ENCODE measurements at places on chromosomes 11 and 22.
A peak's percentile ranks its signal among the peaks of the same experiment; 100 is the strongest.

GRCh38 chr11:69229511-69229910 is 64.4 kb upstream of the MYEOV start:
- DNase-seq, result no peak

DNA sequence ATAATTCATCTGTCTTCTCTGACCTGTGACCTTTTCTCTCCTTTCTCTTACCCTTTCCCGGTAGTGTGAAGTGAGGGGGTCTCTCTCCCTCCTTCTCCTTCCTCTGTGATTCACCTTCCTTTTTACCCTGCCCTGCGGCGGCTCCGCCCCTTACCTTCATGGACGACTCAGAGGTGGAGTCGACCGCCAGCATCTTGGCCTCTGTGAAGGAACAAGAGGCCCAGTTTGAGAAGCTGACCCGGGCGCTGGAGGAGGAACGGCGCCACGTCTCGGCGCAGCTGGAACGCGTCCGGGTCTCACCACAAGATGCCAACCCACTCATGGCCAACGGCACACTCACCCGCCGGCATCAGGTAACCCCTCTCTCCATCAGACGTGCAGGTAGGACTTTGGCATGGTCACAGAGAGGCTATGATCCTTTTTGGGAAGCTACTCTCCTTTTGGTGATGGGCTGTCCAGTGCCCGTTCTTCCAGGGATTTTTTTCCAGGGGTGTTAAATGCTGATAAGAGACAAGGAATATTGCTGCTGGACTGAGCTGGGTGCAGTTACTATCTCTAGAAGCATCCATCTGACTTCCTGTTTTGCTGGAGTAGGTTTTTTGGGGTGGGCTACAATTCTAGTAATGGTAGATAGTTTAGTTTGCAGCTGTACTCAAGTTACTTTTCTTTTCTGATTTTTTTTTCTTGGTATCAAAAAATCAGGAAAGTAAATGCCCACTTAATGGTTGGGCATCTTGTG is 29.9 kb downstream of the CTNND1 start:
- no peak for DNase-seq

- DNase-seq, result no peak
Measured at GRCh38 chr11:6778518-6778917, 4.3 kb upstream of the OR2AG1 start.

GRCh38 chr22:49015993-49016908 is 811.4 kb downstream of the BRD1 start:
- no peak for DNase-seq

- DNase-seq, result no peak
Measured at GRCh38 chr11:129817534-129818051, 1.9 kb downstream of the TMEM45B start.

DNA sequence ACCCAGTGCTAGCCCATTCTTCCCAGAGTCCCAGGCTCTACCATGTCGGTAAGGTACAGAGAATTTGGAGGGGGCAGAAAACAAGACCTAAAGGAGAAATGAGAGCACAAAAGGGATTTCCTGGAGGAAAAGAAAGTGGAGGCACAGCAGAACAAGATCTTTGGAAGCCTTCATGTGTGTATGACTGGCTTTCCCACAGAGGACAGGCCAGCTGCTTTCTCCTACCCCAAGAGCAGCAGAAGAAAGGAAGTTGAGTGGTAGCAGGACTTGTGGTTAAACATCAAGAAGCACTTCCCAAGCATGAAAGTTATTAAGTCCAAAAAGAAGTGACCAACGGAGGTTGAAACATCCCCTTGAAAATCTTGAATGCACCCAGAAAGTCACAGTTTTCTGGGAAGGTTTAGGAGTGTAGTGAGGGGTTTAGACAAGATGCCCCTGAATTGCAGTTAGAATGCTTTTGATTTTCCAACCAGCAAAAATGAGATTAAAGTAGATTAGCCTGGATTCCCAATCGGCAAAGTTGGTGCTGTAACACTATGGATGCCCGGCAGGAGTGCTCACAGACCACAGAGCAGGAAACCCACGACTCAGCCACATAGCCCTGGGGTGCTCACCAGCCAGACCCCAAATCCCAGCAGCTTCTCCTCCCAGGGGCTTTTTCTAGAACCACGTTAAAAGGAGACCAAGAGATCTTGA is 608 bp downstream of the TMPRSS13 start:
- DNase-seq, result no peak

DNA sequence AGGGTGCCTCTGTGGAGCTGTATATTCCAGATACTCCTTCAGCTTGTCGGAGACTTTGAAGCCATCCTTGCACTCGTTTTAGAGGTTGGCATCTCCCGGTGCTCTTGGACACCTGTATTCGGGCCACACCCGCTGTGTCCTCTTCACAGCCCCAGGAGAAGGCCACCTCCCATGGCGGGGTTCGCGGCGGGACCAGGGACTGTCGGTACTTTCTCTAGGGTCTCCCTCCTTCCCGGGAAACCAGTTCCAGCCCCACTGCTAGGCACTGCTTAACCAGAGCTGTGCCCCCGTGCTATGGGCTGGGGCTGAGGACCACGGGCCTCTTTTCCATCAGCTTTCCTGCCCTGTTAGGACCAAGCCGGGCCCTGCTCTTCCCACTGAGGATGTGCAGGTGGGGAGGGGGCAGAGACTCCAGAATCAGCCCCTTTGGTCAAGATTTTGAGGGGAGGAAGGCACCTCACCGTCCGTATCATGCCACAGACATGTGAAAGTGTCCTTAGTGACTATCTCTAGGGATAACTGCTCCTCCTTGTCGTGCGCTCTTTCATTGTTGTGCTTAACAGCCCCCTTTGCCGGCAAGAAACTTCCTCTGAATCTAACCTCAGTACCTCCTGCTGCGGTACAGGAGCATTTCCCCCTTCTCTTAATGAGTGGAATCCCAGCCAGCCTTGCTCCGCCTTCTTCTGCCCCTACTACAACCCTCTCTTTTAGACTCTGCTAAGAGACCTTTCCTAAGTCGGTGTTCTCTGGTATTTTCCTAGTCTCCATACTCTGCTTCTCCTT is 1.2 kb upstream of the B3GAT1 start:
- no peak for DNase-seq

DNA sequence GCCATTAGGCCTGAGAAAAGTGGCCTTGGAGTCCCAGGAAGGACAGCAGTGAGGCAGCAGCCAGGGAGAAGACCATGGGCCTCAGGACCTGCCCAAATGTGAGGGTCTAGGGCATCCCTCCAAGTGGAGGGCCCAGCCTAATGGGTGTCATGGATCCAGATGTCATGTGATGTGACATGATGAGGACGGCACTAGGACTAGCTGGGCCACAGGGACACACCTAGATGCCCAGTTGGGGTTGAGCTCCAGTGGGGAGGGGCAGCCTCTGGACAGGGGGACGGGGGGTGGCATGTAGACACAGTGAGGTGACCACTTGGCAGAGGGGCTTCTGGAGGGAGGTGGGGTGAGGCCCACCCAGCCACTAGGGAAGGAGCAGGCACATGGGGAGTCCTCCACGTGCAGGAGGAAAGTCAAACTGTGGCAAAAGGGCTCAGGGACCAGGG is 5.4 kb downstream of the SCARF2 start:
- DNase-seq, result no peak

GRCh38 chr22:48192920-48193319 is 1430.5 kb downstream of the TBC1D22A start:
- DNase-seq, result no peak

DNA sequence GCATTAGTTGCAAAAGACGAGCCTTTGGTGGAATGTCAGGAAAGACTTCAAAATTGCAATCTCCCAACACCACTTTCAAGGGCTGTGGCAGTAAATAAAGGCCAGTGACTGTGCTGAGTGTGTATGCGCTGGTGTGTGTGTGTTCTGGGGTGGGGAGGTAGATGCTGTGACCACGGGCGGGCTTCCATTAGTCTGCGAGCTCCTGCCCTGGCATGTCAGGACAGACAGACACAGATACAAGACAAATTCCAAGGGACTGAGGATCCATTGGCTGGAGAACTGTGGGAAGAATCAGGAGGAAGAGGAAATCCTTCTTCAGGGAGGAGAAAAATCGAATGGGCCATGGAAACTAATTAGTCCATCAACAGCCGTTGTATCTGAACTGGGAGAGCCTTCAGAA is 83.6 kb downstream of the FEZ1 start:
- no peak for DNase-seq

DNA sequence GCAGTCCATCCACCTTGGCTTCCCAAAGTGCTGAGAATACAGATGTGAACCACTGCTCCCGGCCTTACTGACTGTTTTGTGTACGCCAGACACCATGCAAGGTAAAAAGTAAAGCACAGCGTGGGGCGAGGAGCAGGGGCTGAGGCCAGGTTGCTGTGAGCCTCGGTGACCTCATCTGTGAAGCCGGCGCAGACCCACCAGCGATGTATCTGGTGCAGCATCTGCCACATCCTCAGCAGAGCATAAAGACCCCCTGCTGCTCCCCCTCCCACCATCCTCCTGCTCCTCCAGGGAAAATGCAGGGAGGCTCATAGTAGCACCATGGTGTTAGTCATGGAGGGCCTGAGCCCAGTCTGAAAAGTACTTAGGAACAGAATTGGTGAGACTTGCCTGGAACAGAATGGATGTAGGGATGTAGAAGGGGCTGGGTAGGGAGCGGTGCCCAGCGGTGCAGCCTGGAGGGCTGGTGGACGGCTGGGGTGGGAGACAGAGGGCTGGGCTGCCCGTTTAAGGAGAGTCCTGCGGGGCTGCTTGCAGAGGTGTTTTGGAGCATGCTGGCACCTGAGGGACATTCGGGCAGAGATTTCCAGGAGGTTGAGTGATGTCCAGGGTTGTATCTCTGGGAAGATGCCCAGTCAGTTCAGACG is 462.4 kb downstream of the BRD1 start:
- DNase-seq, result no peak

DNA sequence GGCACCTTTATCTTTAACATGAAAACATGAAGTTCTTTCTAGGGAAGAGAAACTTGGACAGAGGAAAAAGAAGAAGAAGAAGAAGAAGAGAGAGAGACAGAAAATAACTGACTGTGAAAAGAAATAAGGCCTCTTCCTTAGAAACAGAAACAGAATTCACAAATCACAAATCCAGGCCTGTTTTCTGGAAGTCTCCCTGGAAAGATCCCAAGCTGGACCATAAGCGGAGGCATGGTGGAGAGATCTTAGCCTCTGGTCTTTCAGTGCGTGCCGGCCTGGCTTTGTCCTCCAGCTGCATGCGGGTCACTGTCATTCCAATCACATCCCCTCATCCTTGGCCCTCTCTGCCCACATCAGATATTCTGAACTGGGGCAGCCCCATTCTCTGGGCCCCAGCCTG is 6.9 kb downstream of the FXYD6 start:
- no peak for DNase-seq

DNA sequence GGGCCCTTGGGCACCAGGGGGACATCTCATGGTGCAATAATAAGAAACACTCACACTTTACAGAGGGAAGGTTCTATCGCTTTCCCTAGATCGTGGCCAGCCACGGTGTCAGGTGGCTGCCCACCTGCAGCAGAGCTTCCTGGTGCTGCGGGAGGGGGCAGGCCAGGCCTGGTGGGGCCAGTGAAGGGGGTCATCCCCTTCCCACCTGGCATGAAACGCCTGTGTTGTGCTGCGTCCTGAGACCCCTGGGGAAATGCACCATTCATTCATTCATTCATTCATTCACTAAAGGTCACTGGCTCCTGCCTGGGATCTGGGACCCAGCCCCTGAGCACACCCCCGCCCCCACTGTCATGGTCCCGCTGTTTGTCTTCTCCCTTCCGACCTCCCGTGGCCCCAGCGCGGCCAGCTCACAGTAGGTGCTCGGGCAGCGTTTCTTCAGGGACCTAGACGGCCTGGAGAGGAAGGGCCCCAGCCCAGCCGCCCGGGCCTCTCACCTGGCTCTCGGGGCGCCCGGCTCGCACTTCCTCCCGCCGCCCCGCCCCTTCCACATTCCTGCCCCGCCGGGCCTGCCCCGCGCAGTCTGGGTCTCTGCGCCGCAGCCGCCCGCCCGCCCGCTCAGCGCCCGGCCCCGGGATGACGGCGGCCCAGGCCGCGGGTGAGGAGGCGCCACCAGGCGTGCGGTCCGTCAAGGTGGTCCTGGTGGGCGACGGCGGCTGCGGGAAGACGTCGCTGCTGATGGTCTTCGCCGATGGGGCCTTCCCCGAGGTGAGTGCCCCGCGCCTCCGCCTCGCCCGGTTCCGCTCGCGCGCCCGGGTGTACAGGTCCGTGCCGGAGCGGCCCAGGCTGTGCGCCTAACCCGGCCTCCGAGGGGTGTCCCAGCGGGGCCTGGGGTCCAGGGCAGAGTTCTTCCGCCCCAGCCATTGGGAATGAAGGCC is at the start of gene RHOD:
Gene RHOD (plus strand): TSS at position 581 of the 938 bp plus-strand sequence. CDS start 56 bp downstream, at position 637.
- DNase-seq, result peak; percentile 49

DNA sequence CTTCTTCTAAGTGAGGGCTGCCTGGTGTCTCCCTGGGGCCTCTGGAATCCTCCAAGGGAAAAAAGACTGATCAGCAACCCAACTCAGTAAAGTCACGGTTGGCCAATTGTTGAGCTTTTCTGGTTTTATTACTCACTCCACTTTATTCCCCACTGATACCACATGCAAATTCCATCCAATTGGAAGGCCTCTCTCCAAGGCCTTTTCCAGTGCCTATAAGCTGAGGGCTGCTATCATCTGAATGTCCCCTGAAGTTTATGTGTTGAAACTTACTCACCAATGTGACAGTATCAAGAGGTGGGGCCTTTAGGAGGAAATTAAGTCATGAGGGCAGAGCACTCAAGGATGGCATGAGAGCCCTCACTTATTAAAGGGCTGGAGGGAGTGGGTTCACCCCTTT is 463.3 kb downstream of the BUD13 start:
- no peak for DNase-seq

GRCh38 chr11:1138097-1138496 is 19.7 kb upstream of the MUC5AC start:
- no peak for DNase-seq

GRCh38 chr11:126578021-126578420 is 222.5 kb downstream of the ST3GAL4 start:
- DNase-seq, result no peak

DNA sequence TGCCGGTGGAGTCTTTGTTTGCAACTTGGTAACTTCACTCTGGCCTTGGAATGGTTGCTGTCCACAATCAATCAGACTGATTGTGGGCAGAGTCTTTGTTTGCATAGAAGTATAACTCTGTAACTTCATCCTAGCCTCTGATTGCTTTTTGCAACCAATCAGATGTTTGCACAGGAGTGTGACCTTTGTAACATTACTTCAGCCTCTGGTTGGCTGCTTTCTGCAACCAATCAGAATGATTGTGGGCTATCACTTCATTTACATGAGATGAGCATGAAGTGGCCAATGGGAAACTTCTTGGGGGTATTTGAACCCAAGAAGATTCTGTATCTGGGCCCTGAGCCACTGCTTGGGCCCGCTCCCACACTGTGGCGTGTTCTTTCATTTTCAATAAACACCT is 79.6 kb upstream of the CLDN5 start:
- no peak for DNase-seq

DNA sequence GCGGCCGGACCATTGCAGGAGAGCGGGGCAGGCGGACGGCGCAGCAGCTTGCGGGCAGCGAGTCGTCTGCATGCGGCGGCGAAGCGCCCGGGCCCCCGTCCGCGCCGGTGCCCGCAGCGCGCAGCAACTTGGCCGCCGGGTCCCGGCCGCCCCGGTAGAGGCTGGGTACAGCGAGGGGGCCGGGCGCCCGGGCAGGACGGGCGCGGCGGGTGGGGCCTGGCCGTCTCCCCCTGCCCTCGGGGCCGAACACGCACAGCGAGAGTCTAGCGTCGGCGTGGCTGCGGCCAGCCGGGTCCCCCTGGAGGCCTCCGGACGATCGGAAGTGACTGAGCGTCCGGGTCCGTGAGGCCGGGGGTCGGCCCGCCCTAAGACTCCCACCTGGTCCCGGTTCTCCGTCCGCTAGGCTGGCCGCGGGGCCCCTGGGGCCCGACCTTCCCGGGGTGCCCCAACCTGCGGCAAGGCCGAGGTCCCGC is 775 bp upstream of the TRABD start:
- DNase-seq, result no peak
